ENCODE measurements at places on chromosomes 5 and 9.
A peak's percentile ranks its signal among the peaks of the same experiment; 100 is the strongest.

- DNase-seq: no peak
Measured at GRCh38 chr5:152701305-152701949, 296.3 kb upstream of the NMUR2 start.

GRCh38 chr5:137815202-137815990 lies 52.3 kb upstream of the MYOT start:
- no peak for DNase-seq

DNA sequence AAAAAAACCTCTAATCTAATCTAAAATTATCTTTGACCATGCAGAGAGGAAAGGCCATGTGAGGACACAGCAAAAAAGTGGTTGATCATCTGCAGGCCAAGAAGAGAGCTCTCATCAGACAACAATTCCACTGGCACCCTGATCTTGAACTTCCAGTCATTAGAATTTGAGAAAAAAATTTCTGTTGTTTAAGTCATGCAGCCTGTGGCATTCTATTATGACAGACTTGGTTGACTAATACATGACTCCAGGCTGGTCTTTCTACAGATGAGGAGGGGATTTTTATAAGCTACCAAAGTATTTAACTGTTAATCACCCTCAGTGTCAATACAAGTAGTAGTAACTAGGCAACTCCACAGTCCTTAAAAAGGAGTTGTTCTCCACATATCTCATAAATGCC lies 358.5 kb upstream of the RGMB start:
- no peak for DNase-seq

DNA sequence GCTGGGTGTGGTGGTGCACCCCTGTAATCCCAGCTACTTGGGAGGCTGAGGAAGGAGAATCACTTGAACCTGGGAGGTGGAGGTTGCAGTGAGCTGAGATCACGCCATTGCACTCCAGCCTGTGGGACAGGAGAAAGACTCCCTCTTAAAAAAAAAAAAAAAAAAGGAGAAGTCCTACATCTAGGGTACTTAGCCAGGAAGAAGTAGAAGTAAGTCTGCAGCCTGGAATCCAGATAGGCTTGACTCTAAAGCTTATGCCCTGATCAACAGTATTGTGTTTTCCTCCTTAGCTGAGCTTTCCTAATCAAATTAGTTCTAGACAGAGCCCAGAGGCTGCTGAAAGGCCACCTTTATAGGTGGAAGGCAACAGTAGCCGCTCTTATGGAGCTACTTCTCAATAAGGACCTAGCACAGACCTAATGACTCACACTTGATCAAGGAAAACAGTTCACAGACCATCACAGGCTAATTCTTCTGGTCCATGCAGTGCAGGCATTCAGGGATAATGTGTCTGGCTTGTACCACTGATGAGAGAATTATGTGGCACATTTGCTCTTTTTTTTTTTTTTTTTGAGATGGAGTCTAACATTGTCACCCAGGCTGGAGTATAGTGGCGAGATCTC lies 105.5 kb upstream of the KLF4 start:
- no peak for DNase-seq

GRCh38 chr9:120642129-120642770 lies 62.3 kb upstream of the CDK5RAP2 start:
- DNase-seq: no peak

- no peak for DNase-seq
Measured at GRCh38 chr9:91193087-91193657, 168.5 kb downstream of the AUH start.

- DNase-seq: no peak
Measured at GRCh38 chr5:56112526-56113121, 117.9 kb upstream of the IL6ST start.

- no peak for DNase-seq
Measured at GRCh38 chr9:104748359-104749031, 1.0 kb downstream of the NIPSNAP3A start.

DNA sequence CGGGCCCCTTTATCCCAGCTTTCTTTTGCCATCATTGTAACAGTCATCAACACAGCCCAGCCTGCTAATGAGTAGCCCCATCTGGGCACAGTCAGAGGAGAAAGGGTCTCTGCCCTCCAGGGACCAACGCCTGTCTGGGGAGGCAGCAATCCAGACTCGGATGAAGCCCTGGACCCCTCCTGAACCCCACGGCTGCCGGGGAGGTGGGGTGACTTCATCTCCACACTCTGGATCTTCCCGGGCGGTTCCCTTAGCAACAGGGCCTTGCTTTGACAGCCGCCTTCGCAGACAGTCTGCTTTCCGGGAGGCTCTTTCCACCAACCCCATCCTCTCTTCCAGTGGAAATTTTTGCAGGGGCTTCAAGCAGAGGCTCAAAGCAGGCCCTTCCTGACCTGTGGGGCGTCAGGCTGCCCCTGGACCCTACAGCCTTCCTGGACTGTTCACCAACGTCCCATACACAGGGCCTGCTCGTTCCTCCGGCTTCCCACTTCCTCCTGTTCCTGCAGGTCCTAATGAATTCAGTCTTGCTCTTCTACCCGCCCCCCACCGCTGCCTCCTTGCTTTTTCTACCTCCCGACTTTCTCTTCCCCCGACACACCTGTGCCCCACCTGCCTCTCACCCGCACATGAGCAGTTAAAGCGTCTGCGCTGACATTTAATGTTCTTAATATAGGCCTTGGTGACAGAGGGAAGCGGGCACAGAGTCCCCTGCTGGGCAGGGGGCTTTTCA lies 161.7 kb upstream of the MVB12B start:
- peak; percentile 4 for DNase-seq

GRCh38 chr5:149559706-149560105 lies 8.5 kb upstream of the CSNK1A1 start:
- DNase-seq: no peak

GRCh38 chr9:109904666-109905065 lies 124.7 kb downstream of the PALM2AKAP2 start:
- DNase-seq: no peak

DNA sequence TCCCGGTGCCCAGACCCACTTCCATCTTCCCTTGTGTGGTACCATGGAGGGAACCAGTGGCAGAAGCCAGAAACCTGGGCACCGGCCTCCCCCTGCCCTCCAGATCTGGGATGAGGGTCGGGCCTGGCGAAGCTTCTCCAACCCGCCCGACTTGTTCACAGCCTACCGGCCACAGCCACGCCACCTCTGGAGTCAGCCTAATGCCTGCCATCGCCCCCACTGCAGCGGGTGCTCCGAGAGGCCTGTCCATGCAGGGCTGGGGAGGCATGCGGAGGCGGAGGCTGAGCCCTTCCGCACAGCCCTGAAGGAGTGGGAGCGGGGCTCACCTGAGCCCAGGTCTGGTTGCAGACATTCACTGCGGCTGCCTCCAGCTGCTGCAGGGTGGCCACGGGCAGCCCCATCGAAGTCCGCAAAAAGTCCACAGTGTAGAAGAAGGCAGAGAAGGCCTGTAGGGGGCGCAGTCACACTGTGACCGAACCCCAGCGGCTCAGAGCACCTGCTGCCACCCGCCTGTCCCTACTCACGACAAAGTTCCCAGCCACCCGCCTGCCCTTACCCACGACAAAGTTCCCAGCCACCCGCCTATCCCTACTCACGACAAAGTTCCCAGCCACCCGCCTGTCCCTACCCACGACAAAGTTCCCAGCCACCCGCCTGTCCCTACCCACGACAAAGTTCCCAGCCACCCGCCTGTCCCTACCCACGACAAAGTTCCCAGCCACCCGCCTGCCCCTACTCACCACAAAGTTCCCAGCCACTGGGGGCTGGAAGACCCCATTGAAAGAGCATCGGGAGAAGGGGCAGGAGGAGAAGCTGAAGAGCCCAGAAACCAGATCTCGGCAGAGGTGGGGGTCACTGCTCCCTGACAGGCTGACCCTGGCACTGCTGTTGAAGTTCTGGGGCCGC lies 3.8 kb upstream of the NPDC1 start:
- DNase-seq: peak; percentile 79

- peak; percentile 29 for DNase-seq
Measured at GRCh38 chr5:123448017-123448617, 24.9 kb upstream of the CEP120 start.

GRCh38 chr9:23380821-23381220 lies 445.2 kb downstream of the ELAVL2 start:
- no peak for DNase-seq

DNA sequence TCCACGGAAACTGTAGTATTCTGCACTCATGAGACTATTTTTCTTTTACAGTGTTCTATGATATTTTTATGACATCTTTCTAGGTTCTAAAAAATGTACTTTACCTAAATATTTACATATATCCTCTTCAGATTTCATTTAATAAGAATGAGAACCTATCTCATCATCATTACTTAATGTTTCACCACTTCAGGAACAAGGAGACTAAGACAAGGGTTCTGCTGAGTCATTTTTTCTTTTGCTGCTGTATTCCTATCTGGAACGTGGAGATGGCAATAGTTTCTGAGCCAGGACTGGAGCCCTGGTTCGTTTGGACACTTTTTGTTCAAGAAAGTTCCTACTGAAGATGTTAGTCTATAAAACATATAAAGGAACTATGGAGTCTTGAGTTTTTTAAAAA lies 258.2 kb upstream of the MAP3K1 start:
- no peak for DNase-seq

- DNase-seq: peak; percentile 86
Measured at GRCh38 chr9:33044162-33044673, 19.1 kb downstream of the DNAJA1 start.

GRCh38 chr5:120124031-120124430 lies 340.1 kb upstream of the PRR16 start:
- DNase-seq: no peak

- DNase-seq: no peak
Measured at GRCh38 chr5:43041110-43041668, 1.1 kb upstream of the ANXA2R start.

DNA sequence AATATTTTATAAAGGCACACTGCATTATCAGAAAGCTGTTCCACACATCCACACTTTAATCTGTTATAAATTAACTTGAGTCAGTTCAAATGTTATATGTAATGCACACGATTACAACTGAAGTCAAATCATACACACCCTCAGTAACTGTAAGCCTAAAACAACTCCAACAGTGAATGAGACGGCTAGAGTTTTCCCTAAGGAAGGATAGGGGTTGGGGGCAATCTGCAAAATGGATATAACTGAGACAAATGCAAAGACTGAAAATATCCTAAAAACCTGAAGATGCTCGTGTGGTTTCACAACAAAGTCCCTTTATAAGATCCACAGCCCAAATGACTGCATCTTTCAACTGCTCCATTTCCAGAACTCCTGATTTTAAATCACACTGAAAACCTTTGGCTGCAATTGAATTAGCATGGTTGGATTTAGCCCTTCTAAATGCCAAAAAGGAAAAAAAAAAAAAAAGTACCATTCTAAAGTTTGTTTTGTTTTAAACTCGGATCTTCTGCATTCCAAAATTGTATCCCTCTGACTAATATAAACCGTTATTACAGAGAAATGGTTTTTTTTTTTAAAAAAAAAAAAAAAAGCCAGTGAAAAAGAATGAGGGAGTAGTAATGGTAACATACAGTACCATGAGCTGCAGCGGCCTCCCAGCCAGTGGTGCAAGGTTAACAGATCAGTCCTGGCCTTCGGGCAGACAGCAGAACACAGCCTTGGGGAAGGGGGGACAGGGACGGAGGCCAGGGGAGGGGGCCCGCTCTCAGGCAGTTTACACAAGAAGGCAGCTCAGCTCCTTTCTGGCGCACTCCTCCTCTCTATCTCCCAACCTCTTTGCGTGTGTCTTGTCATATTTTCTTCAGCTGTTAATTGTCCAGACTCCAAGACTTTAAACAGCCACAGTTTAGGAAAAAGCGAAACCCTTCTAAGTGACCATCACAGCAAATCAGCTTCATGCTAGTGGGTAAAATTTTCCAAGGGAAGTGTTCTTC lies 166.1 kb downstream of the BNC2 start:
- DNase-seq: no peak

DNA sequence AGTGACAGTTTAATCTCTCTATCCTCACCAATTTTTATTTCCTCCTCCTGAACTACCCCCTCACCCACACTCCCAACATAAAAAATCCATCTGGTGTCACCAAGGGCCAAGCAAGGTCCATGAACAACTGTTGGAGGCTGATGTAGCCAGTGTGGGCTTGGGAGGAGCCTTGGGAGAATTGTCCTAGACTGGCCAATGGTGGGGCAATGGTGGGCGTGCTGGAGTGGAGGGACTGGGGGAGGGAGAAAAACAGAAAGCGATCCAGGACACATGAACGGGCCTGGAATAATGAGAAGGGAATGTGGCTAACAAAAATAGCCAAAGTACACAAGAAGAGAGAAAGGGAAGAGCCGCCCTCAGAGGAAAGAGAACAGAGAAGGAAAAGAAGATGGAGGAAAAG lies 272.6 kb downstream of the ENC1 start:
- DNase-seq: no peak

- no peak for DNase-seq
Measured at GRCh38 chr9:116049456-116049855, 104.1 kb upstream of the PAPPA start.

DNA sequence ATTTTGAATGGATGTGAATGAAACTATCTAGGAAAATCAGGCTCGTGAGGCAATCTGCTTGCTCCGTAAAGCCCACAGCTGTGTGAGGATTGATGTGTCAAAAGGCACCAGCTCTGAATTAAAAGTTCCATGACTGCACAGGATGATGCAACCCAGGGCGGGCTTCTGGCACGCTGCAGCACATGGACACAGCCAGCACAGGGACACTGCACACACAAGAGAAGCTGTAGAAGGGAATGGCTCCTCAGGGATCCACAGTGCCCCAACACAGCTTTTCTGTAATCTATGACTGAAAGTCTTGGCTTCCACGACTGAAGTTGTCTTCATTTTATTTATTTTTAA lies 151.0 kb downstream of the GCNT1 start:
- no peak for DNase-seq
